ENCODE measurements at places on chromosomes 6 and 20.
A peak's percentile ranks its signal among the peaks of the same experiment; 100 is the strongest.

- DNase-seq = no peak
Measured at GRCh38 chr6:91782802-91783201, 1195.9 kb upstream of the MAP3K7 start.

DNA sequence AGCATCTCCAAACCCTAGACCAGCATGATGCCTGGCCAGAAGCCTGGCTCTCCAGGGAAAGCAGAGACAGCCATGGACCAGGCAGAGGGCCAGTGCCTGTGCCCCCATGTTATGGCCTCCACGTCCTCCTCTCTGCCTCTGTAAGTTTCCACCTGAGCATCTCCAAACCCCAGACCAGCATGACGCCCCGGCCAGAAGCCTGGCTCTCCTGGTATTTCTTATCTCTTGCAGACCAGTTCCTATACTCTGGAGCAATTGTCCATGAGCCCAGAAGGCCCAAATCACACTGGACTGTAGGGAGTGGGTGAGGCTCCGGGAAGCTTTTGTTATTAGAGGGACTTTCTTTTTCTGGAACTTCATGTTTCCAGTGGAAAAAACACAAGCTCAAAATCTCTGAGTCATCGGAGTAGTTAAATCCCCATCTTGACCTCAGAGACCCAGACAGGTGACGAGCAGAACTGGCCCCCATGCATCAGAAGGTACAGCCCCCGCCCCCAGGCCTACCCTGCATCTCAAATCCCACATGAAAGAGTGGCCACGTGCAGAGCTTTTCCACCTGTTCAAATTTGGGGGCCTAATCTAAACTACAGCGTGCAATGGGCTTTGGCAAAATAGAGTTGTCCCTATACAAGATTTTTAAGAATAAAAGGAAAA is 110.2 kb upstream of the FOXQ1 start:
- DNase-seq = no peak

- DNase-seq = no peak
Measured at GRCh38 chr20:47209982-47210381, 146.5 kb downstream of the ZMYND8 start.

- DNase-seq = no peak
Measured at GRCh38 chr20:15011631-15012030, 674.2 kb upstream of the FLRT3 start.

- no peak for DNase-seq
Measured at GRCh38 chr20:23605867-23606651, at the start of gene CST9. Gene CST9 (minus strand): TSS chr20:23605917. CDS start chr20:23605864, 53 bp downstream.

DNA sequence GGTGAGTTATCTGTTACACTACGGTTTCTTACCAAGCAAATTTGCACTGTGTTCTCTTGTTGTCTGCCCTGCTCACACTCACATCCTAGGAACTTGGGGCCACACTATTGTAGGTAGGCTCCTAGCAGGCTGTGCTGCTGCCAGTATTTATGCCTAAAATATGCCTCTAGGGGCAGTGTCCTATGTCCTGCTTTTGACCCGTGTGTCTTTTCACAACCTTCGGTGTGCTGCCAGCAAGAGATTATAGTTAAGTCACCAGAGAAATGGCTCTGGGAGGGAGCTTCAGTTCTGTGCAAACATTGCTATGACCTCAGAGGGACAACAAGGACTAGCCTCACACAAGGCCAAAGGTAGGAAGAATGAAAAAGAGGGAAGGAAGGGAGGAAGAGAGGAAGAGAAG is 8.9 kb upstream of the TAAR5 start:
- DNase-seq = no peak

DNA sequence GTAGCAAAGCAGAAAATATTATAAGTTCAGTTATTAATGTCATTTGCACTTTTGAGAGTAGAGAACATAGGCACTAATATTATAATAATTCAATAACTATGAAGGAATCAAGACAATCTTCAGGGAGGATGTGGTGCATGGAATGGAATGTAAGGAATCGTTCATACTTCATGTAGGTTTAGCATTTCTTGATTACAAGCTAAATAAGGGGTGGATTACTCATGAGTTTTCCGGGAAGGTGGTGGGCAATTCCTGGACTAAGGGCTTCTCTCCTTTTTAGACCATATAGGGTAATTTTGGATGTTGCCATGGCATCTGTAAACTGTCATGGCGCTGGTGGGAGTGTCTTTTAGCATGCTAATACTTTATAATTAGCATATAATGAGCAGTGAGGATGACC is 9.1 kb upstream of the BTNL2 start:
- DNase-seq = no peak

DNA sequence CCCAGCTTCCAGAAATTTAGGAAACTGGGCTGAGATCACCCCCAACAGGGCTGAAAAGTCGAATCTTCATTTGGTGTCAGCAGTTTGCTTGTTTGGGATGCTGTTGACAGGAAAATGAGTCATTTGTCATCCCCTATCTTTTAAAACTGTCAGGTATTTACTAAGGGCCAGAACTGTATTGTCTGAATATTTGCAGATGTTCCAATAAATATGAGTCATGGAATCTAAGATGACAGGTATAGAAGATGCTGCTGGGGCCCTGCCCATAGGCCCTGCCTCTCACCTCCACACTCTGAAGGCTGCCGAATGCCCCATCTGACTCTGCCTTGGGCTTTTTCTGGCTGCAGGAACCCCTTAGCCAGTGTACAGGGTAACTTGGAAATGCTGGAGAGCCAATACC is 3.9 kb downstream of the ETV7 start:
- DNase-seq = no peak

- DNase-seq = peak; percentile 86
Measured at GRCh38 chr20:44747166-44748004, 1.7 kb downstream of the KCNK15 start.

GRCh38 chr6:104718672-104719071 is 141.0 kb downstream of the HACE1 start:
- no peak for DNase-seq

GRCh38 chr20:6122873-6123648 is at the start of gene FERMT1:
Gene FERMT1 (minus strand): TSS chr20:6123030. CDS start chr20:6119554, 3,476 bp downstream.
- peak; percentile 90 for DNase-seq

- no peak for DNase-seq
Measured at GRCh38 chr6:83868639-83869038, 9.2 kb downstream of the CYB5R4 start.

DNA sequence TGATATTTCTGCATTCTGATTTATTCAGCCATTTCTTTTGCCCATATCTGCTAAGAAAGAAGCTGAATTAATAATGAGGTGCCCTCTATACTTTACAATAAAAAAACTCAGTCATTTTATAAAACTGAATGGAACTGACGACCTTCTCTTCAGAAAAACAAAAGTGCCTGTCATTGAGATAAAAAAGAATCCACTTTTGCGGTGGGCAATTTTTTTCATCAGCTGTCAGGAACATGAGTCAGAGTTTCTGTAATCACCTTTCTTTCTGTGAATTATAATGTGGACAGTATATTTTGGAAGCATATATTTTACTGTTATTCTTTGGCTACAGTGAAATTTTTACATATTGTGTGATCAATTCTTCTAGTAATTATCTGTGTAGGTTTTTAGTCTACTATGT is 33.4 kb downstream of the IL20RA start:
- no peak for DNase-seq

DNA sequence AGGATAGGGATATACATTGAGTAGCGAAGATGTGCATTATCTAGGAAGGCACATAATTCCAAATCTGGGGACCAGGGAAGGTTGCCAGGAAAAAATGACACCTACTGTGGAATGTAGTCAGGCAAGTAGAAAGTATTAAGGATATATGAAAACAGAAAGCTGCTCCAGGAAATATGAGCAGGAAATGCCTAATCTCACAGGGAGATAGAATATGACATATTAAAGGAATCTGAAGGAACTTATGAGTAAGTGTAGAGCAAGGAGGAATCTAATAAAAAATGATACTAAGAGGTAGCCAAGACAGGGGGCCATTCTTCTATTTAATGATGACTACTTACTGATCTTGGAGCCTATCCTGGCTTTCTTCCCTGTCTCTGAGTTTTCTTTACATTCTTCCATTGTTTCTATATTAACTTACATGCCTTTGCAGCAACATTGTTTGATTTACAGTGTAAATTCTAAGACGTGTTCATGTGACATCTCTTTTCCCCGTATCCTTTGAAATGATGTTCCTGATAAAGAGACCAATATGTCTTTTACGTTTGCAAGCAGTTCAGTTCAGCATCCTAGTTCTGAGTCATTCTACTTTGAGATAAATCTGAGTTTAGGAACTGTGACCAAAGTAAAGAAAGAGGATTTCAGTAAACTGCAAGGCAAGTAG is 58.6 kb downstream of the TINAG start:
- DNase-seq = no peak

GRCh38 chr6:3771407-3772011 is 20.0 kb upstream of the PXDC1 start:
- no peak for DNase-seq

GRCh38 chr6:79422666-79423065 is 114.6 kb downstream of the LCA5 start:
- no peak for DNase-seq

GRCh38 chr6:45709781-45710220 is 305.9 kb downstream of the CLIC5 start:
- DNase-seq = no peak

DNA sequence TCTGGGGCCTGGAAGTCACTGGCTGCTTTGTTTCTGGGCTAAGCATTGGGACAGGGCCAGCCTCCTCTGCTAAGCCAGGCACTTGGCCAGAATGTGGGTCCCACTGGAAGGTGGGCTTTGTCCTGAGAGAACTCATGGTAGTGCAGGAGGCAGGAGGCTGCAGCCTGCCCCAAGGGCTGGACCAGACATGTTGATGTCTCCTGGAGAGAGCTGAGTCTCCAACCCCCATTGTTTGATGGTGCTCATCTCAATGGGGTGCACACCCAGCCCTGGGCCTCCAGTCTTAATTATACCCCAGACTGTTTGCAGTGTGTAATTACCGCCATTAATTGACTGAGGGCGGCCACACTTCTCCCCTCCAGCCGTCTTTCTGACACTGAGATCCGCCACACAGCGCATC is 220.5 kb upstream of the PMEPA1 start:
- no peak for DNase-seq

GRCh38 chr20:50569864-50570836 is 60.0 kb downstream of the PTPN1 start:
- DNase-seq = no peak

- no peak for DNase-seq
Measured at GRCh38 chr6:22765015-22765414, 195.6 kb downstream of the HDGFL1 start.

DNA sequence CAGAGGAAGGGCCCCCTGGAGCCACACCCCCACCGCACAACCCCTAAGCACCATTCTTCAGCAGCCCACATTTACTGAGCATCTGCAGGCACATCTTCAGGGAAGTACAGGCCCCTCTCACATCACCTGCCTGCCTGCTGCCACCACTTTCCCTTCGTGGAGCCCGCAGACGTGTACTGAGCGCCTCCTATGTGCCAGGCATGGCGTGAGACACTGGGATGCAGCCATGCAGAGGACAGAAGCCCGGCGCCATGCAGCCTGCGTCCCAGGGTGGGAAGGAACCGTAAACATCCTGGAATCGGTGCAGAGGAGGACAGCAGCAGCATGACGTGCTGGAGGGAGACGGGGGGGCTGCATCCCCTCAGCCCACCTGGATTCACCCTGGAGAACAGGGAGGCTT is 78.1 kb downstream of the GRM4 start:
- DNase-seq = no peak

- DNase-seq = no peak
Measured at GRCh38 chr20:47586649-47587294, 85.1 kb downstream of the NCOA3 start.

DNA sequence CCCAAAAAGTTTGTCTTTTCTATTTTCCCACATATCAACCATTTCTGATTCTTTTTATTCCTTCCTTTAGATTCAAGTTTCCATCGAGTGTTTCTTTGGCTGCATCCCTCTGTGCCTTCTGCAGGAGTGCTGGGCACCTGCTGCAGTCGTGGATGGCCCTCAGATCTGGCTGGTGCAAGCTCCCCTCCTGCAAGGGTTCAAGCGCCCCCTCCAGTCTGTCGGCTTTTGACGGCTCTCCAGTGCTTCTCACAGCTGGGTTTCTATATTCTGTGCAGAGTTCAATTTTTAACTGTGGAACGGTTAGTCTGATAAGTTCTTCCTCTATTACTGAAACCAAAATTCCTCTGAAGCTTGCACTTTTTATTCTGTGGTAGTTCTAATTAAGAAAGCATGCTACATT is 132.1 kb downstream of the HUS1B start:
- DNase-seq = no peak

DNA sequence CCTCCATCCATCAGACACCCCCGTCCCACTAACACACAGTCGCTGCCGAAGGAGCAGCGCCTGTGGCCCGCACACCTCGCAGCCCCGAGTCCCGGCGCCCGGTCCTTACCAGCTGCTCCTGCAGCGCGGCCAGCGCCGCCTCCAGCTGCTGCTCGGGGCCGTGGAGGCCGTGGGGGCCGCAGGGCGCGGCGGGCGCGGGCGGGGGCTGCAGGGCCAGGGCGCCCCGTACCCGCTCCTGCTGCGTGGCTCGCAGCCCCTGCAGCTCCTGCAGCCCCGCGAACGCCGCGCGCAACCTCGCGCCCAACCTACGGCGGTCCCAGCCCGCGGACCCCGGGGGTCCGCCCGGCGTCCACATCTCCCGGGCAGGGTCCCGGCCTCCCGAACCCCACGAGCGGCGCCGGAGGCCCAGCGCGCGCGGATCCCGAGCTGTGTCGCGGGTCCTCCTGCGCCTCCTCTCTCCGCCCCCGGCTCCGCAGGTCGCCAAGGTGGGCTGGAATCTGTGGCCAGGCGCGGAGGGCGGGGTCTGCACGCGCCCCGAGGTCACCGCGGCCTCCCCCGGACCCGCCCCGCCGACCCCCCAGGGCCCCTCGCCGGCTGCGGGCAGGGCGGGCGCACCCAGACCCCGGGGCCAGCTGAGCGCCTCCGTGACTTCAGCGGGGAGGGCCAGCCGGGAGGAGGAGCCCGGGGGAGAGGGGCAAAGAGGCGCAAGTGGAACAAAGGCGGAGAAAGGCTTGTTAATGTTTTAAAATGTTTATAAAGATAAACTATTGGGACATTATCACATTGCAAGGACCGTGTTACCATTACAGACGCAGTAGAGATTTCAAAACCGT is at the start of gene DACT2:
TSS of gene DACT2 (minus strand) at position 499 of the 833 bp plus-strand sequence. CDS start at position 355, 144 bp downstream.
- no peak for DNase-seq

DNA sequence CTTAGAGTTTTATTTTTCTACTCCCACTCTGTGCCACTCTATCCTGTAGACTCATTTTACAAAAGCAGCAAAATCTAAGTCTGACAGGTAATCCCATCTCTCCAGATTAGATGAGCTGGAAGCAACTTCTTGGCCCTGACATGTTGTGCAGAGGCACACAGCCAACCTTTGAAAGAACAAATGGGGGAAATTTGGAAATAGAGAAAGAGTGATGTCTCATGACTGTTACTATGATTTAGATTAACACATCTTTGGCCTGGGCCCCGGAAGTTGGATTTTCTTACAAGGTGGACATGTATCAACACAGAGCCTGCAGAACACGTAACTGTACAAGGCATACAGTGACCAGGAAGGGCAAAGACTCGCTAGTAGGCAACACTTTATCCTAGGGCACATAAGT is 227.7 kb downstream of the MYLK4 start:
- no peak for DNase-seq

GRCh38 chr6:16544521-16544920 is 216.7 kb downstream of the ATXN1 start:
- no peak for DNase-seq

GRCh38 chr20:5526516-5526915 is 209.8 kb upstream of the PROKR2 start:
- no peak for DNase-seq

Measured in upper lobe of left lung (tissue), 6 donors.